RWPE1 (cell line): ENCODE measurements at places on chromosomes 5 and 9.

DNA sequence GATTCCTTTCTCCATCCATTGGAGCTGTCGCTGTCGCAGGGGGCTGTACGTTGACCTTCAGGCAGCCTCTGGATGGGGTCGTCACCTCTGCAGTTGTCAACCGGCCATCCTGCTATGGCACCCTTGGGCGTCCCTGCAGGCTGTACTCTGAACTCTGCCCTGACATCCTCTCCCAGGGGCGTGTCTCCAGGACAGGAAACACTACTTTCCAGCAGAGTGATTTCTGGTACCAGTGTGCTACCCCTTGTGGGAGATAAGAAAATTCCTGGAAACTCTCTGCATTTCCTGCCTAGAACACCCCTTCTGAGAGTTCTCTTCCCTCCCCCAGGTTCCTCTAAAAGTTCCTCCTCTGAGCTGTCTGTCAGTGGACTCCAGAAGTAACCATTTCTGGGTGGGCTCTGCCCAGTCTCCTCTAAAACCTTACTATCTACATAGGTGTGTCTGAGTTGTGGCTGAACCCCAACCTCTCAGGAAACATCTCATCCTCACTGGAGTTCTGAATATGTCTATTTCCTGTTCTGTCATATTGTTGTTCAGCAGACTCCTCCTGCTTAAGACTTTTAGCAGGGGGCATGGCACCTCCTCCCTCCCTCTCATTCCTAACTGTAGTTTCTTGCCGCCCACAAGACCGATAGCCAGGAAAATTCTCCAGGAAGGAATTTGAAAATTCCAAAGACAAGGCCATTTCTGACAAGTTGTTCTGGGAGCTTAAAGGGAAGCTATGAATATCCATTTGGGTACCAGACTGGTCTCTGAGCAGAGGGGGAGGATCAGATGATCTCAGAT is 145.3 kb upstream of the RASEF start:
- DNase-seq, result no peak

DNA sequence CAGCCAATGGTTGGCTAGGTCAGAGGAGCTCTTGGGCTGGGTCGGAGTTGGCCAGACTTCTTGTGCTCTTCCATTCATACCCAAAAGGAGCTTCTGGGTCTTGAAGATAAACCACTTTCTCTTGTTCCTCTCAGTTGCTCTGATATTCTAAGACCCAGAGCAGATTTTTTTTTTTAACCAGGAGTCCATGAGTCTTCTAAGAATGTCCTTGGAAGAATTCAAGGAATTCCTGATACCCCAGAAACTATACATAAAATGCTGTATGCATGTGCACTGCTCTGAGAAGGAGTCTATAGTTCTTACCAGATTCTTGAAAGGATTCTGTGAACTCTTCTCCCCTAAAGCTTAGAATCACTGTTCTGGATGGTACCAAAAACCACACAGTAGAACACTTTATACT is 9.9 kb upstream of the PALM2AKAP2 start:
- DNase-seq, result no peak

GRCh38 chr9:34179213-34180136 is 632 bp downstream of the UBAP1 start:
- peak; percentile 59 for DNase-seq

GRCh38 chr5:160480652-160481051 is 59.0 kb downstream of the PTTG1 start:
- no peak for DNase-seq

- peak; percentile 50 for DNase-seq
These were observed 896 bp downstream of the EBF1 start for GRCh38 chr5:159098603-159099436.

DNA sequence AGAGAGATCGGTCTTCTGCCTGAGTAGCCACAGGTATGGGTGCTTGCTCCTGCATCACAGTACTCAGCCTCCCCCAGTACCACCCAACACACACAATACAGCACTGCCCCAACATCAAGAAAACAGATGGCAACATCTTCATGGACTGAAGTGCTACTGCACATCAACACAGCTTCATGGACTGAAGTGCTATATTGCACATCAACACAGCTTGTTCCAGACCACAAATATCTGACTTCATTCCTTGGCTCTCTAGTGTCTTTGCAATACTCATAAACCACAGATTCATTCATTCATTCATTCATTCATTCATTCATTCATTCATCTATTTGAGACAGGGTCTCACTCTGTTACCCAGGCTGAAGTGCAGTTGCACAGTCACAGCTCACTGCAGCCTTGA is 31.1 kb upstream of the PCA3 start:
- DNase-seq, result no peak
